ENCODE measurements at places on chromosomes 3 and 15.

DNA sequence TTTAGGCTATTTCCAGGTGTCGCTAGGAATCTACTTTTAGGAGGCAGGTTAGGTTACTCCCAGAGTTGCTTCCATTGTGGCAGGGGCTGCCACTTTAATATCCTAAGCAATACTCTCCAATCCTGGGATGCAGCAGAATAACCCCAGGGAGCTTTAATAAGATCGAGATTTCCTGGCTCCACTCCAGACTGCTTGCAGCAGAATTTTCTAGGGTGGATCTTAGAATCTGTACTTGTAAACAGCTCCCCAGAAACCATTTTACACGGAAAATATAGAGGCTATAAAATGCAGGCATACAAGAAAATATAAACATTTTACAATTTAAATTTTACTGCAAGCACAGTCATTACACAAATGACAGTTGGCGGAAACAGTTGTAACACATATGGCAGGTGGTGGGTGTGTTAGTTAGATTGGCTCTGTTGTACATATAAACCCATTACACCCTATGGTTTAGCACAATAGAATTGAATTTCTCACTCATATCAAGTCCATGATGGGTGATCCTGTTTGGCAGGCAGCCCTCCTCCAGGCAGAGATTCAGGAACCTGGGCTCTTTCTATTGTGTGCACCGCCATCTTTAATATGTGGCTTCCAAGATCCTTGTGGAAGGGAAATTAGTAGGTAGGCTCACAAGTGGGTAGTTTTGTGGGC, 35.0 kb upstream of the TNFAIP8L3 start:
- no peak for DNase-seq

- peak; percentile 71 for DNase-seq
Measured at GRCh38 chr3:132399054-132399929, 18.0 kb upstream of the DNAJC13 start.

DNA sequence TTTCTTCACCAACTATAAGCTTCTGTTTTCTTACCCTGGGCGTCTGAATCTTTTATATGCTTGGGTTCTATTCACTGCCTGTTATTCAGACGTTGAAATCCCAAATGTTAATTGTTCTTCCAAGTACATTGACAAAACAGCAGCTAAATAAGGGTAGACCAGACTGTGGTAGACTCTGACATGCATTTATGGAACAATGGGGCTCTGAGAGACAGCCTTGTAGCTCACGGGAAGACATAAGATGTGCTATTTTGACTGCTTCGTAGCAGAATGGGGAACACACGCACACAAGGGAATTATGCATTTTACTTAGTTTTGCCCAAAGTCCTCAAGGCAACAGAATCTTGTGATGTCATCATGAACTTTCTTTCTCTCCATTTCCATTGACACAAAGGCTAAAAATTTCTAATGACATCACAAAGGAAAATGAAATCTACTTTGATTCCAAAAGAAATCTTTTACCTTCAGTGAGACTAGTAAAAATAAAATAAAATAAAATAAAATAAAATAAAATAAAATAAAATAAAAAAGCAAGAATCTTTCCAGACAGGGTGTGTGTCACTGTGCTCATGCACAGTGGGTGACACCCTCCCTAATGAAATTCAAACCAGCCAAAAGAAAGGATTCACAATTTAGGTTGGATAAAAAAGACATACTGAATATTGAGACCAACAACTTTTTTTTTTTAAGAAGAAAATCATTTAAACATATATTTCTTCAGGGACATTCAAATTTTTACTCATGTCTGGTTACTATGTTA, 346.6 kb downstream of the ZBTB20 start:
- no peak for DNase-seq

GRCh38 chr3:144381607-144382006, 410.0 kb downstream of the DIPK2A start:
- no peak for DNase-seq

DNA sequence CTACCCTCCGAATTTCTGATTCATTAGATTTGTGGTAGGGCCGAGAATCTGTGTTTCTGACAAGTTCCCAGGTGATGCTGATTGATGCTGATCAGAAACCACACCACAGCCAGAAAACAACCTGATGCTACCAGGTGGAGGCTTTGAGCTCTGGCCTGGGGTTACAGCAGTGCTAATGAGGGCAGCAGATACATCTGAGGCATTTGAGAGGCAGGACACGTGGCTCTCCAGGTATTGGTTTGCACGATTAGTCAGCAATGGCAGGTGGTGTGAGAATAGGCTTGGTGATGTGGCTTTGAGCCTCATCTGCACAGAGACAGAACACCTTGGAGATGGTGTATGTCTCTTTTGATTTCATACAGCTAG, 78.8 kb upstream of the THBS1 start:
- no peak for DNase-seq

DNA sequence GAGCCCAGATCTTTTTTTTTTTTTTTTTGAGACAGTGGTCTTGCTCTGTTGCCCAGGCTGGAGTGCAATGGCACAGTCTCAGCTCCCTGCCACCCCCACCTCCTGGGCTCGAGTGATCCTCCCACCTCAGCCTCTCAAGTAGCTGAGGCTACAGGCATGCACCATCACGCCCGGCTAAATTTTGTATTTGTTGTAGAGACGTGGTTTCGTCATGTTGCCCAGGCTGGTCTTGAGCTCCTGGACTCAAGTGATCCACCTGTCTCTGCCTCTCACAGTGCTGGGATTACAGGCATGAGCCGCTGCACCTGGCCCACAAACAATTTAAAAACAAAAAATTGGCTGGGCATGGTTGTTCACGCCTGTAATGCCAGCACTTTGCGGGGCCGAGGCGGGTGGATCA, 22.6 kb upstream of the SLC6A6 start:
- no peak for DNase-seq

- DNase-seq: no peak
Measured at GRCh38 chr3:47852604-47853602, 50.0 kb downstream of the DHX30 start.

GRCh38 chr3:10725846-10726245, 90.2 kb upstream of the SLC6A11 start:
- no peak for DNase-seq

- DNase-seq: no peak
Measured at GRCh38 chr3:42847731-42848130, 27.9 kb downstream of the CYP8B1 start.

DNA sequence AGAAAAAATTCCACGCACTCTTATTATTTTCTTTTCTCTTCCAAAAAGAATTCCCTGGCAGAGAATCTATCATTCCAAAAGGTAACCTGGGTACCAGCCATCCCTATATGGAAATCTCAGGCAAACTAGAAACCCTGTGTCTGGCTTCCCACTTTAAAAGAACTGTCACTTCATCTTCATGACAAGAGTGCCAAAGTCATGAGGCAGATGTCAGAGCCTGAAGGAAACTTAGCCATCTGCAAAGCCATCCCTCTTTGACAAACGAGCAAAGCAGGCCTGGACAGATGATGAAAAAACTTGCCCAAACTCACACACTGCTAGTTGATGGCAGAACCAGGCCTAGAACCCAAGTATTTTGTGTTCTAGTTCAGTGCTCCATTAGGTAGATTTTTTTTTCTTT, 15.9 kb downstream of the SSR3 start:
- DNase-seq: no peak

GRCh38 chr3:195709676-195710085, 11.1 kb upstream of the MUC20 start:
- DNase-seq: no peak

DNA sequence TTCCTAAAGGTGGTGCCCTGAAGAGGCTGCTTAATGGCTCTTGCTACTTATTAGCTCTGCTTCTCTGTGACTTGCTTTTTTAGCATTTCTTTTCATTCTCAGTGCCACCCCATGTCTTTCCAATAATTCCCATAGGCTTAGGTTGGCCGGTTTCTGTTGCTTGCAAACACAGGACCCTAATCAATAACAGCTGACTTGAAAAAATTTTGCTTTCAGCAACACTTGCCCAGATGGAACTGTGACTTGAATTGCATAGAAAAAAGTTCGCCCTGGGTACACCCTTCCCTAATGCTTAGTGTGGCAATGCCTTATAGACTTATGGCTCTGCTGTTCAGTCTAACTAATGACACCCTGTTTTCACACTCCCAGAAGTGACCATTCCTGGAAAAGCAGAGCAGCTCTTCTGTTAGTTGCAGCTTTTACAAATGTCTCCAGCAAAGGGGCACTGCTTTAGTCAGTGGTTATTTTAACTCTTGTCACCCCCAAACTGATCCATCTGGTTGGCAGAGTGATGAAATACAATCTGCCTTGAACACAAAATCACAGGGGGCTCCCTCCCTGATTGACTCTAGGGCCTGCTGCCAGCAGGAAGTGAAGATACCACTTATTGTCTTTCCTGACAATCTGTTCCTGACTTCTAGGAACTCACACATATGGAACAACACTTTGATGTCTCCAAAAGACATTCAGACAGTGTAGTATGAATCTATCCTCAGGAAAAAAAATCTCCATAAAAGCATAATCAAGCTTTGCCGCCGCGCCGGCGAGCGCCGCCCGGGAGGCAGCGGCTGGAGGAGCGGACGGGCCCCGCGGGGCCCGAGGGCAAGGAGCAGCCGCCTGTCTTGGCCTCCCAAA, 9.7 kb upstream of the SLMAP start:
- no peak for DNase-seq

DNA sequence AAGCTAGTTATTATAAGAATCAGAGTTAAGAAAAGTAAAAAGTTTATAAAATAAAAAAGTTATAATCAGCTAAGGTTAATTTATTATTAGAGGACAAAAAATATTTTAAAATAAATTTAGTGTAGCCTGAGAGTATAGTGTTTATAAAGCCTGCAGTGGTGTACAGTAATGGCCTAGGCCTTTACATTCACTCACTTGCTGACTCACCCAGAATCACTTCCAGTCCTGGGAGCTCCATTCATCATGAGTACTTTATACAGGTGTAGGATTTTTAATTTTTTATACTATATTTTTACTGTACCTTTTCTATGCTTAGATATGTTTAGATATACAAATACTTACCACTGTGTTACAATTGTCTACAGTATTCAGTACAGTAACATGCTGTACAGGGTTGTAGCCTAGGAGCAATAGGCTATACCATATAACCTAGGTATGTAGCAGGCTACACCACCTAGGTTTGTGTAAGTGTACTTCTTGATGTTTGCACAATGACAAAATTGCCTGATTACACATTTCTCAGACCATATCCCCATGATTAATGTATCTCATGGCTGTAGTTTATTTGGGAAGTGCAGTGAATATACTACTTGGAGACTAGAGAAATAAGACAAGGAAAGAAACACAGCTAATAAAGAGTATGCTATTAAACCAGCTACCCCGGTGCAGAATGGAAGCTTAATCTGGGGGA, 101.9 kb upstream of the GALNT15 start:
- DNase-seq: peak; percentile 84

GRCh38 chr3:37441689-37442088, 267.3 kb upstream of the LRRFIP2 start:
- no peak for DNase-seq

- DNase-seq: no peak
Measured at GRCh38 chr3:189582179-189582578, 49.0 kb upstream of the TP63 start.

DNA sequence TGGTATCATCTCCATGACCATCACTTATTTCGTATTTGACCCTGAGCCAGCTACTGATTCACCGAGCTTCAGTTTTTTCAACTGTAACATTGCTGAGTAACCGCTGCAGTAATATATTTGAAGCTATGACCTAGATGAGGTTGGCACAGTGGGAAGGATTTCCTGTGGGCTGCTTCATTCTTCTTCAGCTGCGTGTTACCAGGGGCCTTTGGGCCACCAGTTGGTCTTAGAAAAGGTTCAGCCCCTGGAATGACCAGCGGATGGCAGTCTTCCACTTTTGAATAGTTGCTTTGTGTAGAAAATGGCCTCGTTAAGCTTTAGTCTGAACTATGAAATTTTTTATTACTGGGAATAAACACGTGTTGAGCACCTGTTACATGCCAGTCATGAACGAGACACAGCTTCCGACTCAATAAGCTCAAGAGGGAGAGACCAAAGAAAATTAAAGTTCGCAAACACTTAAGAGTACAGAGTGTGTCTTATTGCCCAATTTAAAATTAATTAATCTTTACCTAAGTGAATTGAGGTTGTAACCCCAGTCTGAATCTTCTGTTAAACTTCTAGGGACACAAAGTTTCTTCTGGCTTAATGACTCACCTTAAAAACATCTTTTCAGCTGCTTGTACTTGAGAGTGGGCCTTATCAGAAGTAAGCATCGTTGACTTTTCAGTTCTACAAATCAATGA, 57.6 kb upstream of the NR2E3 start:
- peak; percentile 99 for DNase-seq

DNA sequence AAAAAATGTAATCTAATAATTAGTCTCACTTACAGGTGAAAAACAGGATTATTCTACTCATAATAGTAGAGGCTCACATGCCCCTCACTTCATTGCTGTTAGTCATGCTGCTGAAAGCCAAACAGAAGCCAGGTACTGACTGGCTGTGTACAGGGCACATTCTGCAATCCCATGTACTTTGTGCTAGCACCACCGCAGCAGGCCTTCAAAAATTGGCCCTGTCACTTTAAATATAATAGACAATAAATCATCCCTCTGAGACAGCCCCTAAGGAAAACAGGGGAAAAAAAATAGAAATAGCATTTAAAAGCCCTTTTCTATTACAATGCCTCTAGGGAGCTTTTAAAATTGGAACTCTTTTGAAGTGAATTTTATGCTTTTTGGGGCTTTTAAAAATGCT, 723.8 kb downstream of the TUSC7 start:
- no peak for DNase-seq

GRCh38 chr3:194559530-194559929, 72.7 kb upstream of the ATP13A3 start:
- no peak for DNase-seq

- DNase-seq: no peak
Measured at GRCh38 chr3:18417904-18418572, 7.1 kb downstream of the SATB1 start.

Measured in ELR (cell line).